Stimulated activated CD4-positive, alpha-beta T cell treated with anti-CD3 and anti-CD28 coated beads, Interleukin-12 subunit alpha, Interleukin-12 subunit beta, amount 100 ng/mL, for 24 hours (primary cell): ENCODE measurements at places on chromosomes 3 and 15.

- no peak for DNase-seq
Observed at GRCh38 chr3:150902988-150903387, 2.3 kb downstream of the MINDY4B start.

- no peak for DNase-seq
Observed at GRCh38 chr3:158765518-158766205, 33.4 kb upstream of the RARRES1 start.

DNA sequence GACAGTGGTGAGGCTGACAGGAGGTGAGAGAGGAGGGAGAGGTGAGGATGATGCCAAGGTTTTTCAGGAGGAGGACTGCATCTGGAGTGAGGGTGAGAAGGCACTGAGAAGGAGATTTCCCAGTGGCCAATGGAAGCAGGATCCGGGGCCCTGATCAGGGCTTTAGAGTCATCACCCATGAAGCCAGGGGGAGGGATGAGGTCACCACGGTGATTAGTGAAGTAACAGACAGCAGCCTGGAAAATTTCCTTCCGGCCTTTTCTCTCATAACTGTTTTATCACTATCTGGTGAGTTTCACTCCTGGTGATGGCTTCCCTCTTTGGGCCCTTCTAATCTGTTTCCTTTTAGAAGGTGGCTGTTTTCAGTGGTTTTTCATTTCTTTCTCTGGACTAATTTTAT, 80.5 kb upstream of the WNT5A start:
- no peak for DNase-seq

DNA sequence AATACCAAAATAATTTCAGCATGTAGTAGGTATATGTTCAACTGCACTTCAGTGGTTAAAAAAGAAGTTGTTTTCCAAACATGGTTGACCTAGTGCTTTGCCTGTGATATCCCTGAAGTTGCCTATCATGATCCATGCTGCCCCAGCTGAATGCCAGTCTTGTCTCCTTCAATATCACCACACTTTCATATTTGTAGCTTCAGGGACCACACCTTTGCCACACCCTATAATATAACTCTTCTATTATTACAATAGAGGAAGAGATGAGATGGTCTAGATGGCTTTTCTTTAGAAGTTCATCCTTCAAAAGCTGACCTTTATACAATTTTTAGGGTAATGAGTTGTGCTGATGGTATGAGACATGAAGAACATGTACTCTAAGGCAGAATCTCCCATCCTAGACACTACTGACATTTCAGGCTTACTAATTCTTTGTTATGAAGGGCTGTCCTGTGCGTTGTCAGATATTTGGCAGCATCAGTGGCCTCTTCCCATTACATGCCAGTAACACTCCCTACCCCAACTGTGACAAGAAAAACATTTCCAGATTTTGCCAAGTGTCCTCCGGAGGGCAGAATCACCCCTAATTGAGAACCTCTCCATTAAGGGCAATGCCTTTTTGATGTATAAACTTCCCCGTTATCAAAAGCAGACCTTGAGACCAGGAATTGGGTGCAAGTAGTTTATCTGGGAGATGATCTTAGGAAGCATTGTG, 76.2 kb upstream of the PLCL2 start:
- no peak for DNase-seq

DNA sequence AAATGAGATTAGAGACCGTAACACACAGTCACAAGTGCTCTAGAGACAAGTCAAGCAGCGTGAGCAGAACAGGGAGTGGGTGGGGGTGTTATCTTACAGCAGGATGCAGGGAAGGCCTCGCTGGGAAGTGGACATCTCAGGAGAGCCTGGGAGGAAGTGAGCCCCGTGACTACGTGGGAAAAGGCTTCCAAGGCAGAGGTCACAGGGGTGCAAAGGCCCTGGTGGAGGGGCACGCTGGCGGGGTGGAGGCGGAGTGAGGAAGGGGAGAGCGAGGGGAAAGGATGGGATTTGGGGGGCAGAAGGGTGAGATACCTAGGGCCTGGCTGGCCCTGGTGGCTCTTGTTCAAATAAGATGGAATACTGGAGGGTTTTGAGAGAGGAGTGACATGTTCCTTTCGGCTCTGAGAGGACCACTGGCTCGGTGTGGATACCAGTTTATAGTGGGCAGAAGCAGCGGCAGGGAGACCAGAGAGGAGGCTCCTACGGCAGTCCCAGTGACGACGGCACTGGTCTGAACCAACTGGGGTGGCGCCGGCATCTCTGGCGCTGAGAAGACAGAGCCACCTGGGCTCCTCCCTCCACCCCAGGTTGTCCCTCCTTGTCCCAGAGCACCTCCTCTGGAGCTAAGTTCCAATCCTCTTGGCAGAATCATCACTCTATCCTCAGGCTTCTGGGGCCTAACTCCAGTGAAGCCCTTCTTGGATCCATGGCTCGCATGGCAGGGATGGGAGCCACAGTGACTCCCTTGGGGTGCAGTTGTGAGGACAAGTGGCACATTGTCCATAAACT, 266.2 kb upstream of the LYSMD4 start:
- no peak for DNase-seq

DNA sequence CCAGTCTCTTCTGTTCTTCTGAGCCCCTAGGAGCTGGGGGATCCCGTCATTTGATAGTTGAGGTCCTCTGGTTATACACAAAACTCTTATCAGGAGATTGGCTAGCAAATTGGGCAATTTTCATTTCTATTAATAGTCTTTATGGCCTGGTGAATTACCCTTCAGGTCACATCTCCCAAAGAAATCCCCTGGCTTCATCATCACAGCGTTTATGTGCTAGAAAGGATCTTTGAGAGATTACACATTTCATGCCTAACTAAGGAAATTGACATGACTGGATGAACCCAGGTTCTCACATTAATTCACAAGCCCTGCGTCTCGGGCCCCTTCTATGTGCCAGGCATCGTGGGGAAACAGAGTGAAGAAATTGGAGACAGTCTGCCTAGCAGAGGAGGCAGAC, 227.4 kb upstream of the PROK2 start:
- DNase-seq: no peak

DNA sequence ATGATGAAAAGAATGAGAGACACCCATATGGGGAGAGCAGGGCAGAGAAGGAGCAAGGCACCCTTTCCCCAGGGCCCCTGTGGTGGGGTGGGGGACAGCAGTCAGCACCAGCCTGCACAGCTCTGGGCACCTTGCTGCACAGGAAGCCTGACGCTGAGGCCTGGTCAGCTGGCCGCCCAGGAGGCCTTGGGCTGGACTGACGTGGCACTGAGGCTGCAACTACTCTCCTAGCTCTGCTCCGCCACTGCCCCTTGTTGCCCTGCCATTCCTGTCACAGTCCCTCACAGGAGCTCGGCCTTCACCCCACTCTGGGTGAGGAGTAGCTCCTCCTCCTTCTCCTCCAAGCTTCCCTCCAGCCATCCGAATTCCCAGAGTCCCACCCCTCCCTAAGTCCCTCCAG, 99.7 kb downstream of the CPN2 start:
- DNase-seq: no peak

DNA sequence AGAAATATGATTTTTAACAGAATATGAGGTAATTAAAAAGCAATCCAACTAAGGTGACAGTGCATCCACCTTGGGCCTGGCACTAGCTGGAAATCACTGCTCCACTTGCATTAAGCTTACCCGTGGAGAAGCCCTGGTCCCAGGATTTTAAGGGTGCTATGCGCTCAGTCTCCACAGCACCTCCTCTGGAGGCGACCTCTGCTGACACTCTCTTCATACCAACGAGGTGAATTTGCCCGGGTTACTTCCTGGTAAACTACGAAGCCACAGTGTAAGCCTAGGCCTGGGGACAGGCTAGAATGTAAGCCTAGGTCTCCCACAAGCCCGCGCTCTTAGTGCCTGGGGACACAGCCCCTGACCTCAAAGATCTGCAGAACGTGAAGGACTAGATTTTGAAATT, 793 bp downstream of the APOD start:
- DNase-seq: no peak

- DNase-seq: no peak
Observed at GRCh38 chr3:169497567-169498257, 165.8 kb downstream of the MECOM start.

- DNase-seq: no peak
Observed at GRCh38 chr3:32109256-32109655, 2.8 kb downstream of the GPD1L start.

- DNase-seq: no peak
Observed at GRCh38 chr3:45119824-45120358, 26.3 kb downstream of the CDCP1 start.

- no peak for DNase-seq
Observed at GRCh38 chr3:171225708-171226107, 199.2 kb upstream of the SLC2A2 start.

DNA sequence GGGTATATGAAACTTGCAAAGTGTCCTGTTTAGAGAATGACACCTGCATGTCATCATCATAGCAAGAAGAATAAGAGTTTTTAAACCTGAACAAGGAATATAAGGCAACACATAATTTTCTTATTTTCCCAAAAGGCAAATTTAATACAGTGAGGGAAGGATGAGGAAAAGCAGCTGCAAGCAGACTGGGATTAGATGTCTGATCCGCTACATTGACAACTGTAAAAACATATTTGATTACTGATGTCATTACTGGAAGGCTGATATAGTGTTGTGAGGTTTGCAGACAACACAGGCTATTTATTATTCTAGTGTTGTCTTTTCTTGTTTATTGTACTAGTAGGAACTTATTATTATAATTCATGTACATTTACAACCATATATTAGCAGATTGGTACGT, 528.7 kb downstream of the ZIC1 start:
- DNase-seq: no peak

GRCh38 chr15:77160562-77161478, 89.9 kb upstream of the TSPAN3 start:
- DNase-seq: no peak

GRCh38 chr3:164371681-164372080, 706.6 kb downstream of the SI start:
- DNase-seq: no peak

GRCh38 chr3:73523661-73524060, 101.1 kb downstream of the PDZRN3 start:
- no peak for DNase-seq

- DNase-seq: no peak
Observed at GRCh38 chr3:58015520-58015915, 7.3 kb downstream of the FLNB start.

DNA sequence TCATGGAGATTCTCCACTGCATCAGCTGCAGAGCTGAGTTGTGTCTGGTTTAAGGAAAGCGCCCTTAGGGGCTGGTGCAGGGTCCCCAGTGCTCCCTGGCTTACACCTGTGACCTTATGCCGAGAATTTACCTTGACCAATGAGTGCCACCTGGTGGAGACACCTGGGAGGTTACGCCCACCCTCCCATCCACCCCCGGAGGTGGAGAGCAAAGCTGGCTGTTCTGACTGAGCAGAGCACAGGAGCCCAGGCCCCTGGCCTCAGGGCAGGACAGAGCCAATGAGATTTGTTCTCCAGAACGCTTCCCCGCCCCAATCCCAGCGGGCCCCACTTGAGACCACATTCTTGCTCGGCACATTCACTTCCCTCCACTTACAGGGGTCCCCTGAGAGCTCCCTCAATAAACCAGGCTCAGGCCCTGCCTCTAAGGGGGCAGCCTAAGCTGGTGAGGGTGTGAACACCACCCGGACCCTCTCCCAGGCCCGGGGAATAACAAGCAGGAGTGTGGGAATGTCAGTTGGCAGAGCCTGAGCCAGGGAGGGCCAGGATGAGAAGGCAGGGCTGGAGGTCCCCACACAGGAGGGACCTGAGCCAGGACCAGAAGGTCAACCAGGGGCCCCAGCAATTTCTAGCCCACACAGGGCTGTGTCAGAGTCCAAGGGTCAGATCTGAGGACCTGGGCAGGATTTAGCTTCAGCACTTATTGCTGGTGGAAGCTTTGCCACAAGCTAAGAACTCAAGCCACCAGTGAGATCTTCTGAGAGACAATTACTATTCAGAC, 117.1 kb downstream of the TPRA1 start:
- no peak for DNase-seq

- DNase-seq: no peak
Observed at GRCh38 chr15:36757189-36757814, 177.9 kb downstream of the CDIN1 start.

DNA sequence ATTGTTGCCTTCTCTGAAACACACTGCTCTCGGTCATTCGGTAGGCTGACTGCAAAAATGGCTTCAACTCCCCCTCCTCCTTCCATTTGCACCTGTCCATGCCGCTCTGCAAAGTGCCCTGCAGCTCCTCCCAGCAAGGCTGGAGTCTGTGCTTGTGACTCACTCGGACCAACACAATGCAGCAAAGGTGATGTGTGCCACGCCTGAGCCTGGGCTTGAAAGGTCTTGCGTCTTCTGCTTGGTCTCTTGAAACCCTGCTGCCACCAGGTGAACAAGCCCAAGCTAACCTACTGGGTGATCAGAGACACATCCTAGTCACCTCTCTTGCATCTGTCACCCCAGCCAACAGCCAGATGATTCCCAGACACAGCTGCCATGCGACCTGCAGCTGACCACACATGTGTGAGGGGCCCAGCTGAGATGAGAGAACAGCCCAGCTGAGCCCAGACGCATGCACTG, 71.1 kb downstream of the MGLL start:
- DNase-seq: no peak

DNA sequence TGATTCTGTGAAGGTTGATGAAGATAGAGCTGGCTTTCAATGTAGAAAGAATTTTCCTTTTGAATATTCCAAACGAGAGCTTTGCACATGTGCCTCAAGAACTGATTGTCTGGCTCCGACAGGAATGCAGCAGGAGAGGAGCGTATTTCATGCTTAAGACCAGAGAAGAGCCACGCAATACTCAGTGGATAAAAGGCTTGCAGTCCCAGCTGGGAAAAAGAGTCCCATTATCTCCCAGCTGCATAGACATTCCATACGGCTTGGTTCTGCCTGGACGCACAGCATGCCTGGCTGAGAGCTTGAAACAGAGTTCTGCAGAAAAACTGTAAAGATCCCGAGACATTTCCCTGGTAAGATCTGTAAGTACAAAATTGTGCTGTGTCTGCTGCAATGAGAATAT, at the start of gene CNTN6:
TSS of gene CNTN6 (plus strand) at position 254 of the 400 bp plus-strand sequence. CDS start 54,985 bp downstream, outside the sequence.
- DNase-seq: no peak

DNA sequence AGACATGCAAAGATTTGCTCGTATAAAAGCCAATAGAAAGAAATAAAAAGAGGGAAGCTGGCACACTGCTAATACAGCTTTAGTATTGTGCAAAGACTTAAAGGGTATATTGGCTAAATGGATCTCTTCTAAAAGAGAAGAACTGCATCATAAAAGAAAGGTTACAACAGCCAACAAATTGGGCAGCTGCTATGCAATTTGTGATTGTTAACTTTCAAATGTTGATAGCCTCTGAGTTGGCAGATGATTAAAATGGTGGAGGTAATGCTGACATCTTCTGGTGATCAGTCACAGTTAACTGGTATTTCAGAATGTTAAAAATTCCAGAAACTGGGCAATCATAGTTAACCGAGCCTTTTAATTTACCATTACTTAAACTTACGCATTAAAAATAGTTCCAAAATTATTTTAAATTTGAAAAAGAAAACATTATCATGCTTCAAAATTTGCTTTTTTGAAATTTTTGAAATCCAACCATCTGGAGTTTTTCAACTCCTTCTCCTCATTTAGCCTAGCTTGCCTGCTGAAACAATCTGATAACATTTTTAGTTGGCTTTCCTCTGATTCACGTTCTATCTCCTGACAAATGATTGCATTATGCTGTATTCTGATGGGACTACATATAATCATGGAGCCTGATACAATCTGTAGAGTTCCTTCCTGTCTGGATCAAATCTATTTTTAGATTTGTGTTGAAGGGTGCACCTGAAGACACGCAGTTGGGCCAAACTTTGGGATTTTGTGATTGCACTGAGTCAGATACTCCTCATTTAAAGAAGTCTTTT, 144.0 kb upstream of the PDZRN3 start:
- DNase-seq: no peak

- no peak for DNase-seq
Observed at GRCh38 chr3:190013943-190014924, 106.5 kb downstream of the P3H2 start.

- DNase-seq: no peak
Observed at GRCh38 chr3:94069194-94069813, 6.4 kb downstream of the NSUN3 start.
